ENCODE measurements at places on chromosomes 7 and 10.

DNA sequence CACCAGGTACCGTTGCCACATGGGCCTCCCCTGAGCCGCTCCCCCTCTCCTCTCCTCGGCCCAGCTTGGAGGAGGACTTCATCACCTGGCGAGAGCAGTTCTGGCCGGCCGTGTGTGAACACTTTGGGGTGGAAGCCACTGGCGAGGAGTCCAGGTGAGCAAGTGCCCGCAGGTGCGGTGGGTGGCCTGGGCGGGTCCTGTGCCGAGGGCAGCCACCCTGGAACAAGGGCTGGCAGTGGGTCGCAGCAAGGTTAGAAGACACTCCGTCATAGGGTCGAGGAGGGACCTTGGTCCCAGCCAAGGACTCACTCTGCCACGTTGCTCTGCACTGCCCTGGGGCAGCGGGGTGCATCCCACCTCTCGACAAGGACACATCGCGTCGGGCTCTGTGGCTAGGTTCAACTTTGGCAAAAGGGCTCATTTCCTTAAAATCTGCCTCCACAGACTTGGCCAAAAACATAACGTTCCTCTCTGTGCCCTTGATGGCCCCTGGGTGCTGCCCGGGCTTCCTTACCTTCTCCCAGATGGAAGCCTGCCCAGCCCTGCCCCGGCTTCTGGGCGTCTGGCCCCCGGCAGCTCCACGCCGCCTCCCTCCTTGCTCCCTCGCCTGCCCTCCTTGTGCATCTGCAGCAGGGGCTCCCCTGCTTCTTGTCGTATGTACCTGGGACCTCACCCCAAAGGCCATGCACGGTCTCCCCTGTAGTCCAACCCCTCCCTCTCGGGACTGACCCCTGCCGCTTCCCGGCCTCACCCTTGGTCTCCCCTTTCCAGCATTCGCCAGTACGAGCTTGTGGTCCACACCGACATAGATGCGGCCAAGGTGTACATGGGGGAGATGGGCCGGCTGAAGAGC lies 12.7 kb downstream of the TMEM120A start:
- no peak for DNase-seq

GRCh38 chr10:24773939-24774589 lies 50.4 kb upstream of the ARHGAP21 start:
- no peak for DNase-seq

DNA sequence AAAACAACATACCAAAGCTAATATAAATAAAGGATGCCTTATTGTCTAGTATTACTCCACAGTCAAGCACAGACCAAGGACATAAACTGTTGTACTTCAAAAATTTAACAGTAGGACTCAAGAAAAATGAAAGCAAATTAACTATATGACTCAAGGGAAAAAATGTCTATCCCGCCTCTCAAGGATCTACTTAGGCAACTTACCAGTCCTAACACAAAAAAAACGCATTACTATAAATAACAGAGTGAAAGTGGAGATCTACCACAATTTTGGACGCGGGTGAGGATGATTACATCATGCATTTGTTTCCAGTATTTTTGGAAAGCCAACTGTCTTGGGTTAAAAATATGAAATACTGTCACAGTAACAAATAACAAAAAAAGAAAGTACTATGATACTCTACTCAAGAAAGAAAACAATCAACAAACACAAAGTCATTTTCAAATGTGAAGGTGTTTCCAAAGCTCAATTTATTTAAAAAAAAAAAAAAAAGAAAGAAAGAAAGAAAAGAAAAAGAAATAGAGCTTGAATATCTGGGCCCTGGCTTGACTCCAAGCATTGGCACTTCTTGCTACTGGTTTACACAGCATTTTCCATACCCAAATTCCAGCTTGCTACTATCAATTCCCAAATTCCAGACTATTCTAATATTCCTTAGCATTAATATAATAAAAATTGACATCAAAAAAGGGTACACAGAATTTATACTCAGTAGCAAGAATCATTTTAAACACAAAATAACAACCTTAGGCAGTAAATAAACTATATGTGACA lies 99.4 kb downstream of the RSU1 start:
- no peak for DNase-seq

DNA sequence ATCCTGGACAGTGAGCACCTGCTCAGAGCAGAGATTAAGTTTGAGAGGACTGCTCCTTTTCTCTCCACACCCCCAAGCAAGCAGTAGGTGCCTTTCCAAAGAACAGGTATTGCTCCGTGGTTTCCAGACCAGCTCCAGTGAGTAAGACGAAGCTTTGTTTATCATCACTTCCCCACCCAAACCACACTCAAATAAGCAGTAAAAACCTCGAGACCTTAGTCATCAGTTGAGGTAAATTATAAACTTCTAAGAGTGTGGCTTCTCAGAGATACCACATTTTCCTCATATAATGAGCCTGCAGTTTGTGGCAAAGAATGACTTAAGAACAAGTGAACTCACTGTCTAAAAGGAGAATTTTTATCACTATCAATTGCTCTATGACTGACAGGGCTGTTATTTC lies 50.0 kb upstream of the GRB10 start:
- DNase-seq: no peak

GRCh38 chr7:102286237-102287110 lies at the start of gene SH2B2:
SH2B2 (plus strand) TSS chr7:102286868; CDS start chr7:102300551, 13,683 bp downstream.
- DNase-seq: peak; percentile 39

Data from central memory CD4-positive, alpha-beta T cell (primary cell).